Peyer's patch (tissue), 4 donors: ENCODE measurements at places on chromosomes 4 and X. TPM values are rescaled to one million over a fixed set of nuclear protein-coding genes. Genes with fewer than 3 reads are reported as not detected.

MTTP gene
- total RNA-seq: 8.3 TPM

MAGT1 gene
- 29.5 TPM for total RNA-seq

CDKN2AIP gene
- 25.2 TPM for total RNA-seq

LUZP4 gene
- total RNA-seq: not detected

TEX13B gene
- not detected for total RNA-seq

SHISA3 gene
- 5.8 TPM for total RNA-seq

CRMP1 gene
- 1.5 TPM for total RNA-seq

PHOX2B gene
- not detected for total RNA-seq

AKAP4 gene
- not detected for total RNA-seq

FGF5 gene
- not detected for total RNA-seq

TENM3 gene
- 9.4 TPM for total RNA-seq

CT55 gene
- not detected for total RNA-seq

ZNF81 gene
- total RNA-seq: 13.9 TPM

NWD2 gene
- not detected for total RNA-seq

BEX1 gene
- total RNA-seq: 3.0 TPM

L1CAM gene
- 2.4 TPM for total RNA-seq

PASD1 gene
- total RNA-seq: not detected

FAM47A gene
- not detected for total RNA-seq

FGFBP1 gene
- 9.3 TPM for total RNA-seq

NOX1 gene
- 0.88 TPM for total RNA-seq

ALAS2 gene
- not detected for total RNA-seq

MAGEB4 gene
- total RNA-seq: not detected

IRS4 gene
- total RNA-seq: not detected

TMEM150C gene
- total RNA-seq: 1.3 TPM

CHRDL1 gene
- total RNA-seq: 12.5 TPM

IGFBP7 gene
- total RNA-seq: 80.9 TPM

DCAF8L2 gene
- not detected for total RNA-seq

ARX gene
- total RNA-seq: 1.0 TPM

RAPGEF2 gene
- 42.4 TPM for total RNA-seq

PCDH18 gene
- 6.3 TPM for total RNA-seq

LGI2 gene
- total RNA-seq: 0.66 TPM

FOXR2 gene
- total RNA-seq: not detected

REELD1 gene
- total RNA-seq: 0.80 TPM

DUX4 gene
- total RNA-seq: not detected

XAGE1A gene
- total RNA-seq: not detected

DGKQ gene
- total RNA-seq: 92.6 TPM

NLGN3 gene
- total RNA-seq: 1.1 TPM

ZNF157 gene
- total RNA-seq: not detected

RNF128 gene
- total RNA-seq: 44.2 TPM

CENPVL2 gene
- not detected for total RNA-seq

PGAM4 gene
- not detected for total RNA-seq

ASB9 gene
- total RNA-seq: 1.1 TPM

CABS1 gene
- total RNA-seq: not detected

RTL5 gene
- 1.7 TPM for total RNA-seq

ARHGEF38 gene
- 31.8 TPM for total RNA-seq

CSAG2 gene
- not detected for total RNA-seq

LONRF3 gene
- total RNA-seq: 7.5 TPM
